Activated B cell treated with CpG ODN at 0.5 μM for 24 hours (primary cell): ENCODE measurements at places on chromosomes 4 and X. TPM values are rescaled to one million over a fixed set of nuclear protein-coding genes. Genes with fewer than 3 reads are reported as not detected.
A peak's percentile ranks its signal among the peaks of the same experiment; 100 is the strongest.

GRCh38 chr4:88960576-88960975, 96.4 kb downstream of the FAM13A start:
- no peak for DNase-seq

GRCh38 chrX:29447867-29448266, 767.5 kb upstream of the MAGEB2 start:
- DNase-seq, result no peak

DNA sequence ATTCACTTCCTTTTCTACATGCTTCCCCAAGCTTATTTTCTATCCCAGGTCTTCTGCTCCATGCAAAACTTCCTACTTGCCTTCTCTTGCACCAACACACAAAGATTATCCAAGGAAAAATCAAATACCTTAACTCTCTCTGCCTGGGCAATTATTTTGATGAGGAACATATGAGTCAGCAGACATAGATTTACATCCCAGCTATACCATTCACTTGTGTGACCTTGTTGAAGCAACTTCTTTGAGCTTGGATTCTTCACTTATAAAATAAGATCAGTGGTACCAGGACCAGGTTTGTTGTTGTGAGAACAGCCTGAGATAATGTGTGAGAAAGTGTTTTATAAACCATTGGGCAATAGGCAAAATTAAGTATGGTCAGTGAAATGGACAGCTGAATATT, 39.1 kb upstream of the TMEM192 start:
- no peak for DNase-seq

GRCh38 chrX:17735406-17735805, 1.9 kb upstream of the SCML1 start:
- DNase-seq, result no peak

- no peak for DNase-seq
These were observed 133.1 kb downstream of the KDR start for GRCh38 chr4:54992266-54992665.

Gene SPP1
- not detected in 2 replicates for total RNA-seq

- DNase-seq, result no peak
These were observed 205.2 kb upstream of the CASK start for GRCh38 chrX:42128587-42128986.

DNA sequence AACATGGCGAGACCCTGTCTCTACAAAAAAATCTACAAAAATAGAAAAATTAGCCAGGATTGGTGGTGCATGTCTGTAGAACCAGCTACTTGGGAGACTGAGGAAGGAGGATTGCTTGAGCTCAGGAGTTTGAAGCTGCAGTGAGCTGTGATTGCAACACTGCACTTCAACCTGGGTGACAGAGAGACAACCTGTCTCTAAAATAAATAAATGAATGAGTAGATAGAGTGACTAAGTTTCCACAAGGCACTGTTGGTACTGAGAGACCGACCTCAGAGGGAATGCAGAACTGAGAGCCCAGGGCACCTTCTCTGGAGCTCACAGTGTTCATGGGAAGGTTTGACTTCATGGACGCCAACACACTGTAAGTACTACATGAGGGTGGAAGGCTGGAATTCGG, 26.7 kb upstream of the ARSD start:
- no peak for DNase-seq

GRCh38 chr4:38166082-38166481, 205.9 kb downstream of the PTTG2 start:
- no peak for DNase-seq

DNA sequence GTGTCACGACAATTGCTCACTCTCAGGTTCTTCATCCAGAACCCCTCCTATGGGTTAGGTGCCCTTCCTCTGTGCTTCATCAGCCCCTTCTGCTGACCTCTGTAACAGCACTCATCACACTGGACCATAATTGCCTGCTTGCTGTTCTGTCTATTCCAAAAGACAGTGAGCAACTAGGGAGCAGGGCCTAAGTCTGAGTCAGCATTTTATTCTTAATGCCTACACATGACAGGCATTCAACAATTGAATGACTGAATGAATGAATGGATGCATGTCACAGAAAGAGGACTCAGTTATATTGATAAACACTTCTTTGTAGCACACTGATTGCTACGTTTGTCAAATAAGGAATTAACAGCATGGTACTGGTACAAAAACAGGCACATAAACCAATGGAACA, 317.0 kb downstream of the ZIC3 start:
- no peak for DNase-seq

GRCh38 chrX:118679290-118679689, 48.1 kb upstream of the IL13RA1 start:
- no peak for DNase-seq

Gene ARX
- total RNA-seq, result not detected in 2 replicates

Gene MAPK10
- 0.20 and 0.75 TPM in 2 replicates for total RNA-seq

Gene APOO
- total RNA-seq, result 14.0 and 16.6 TPM in 2 replicates

GRCh38 chrX:11535156-11535919, 130.4 kb downstream of the ARHGAP6 start:
- no peak for DNase-seq

- DNase-seq, result no peak
These were observed 29.7 kb downstream of the NEK1 start for GRCh38 chr4:169582706-169583105.

DNA sequence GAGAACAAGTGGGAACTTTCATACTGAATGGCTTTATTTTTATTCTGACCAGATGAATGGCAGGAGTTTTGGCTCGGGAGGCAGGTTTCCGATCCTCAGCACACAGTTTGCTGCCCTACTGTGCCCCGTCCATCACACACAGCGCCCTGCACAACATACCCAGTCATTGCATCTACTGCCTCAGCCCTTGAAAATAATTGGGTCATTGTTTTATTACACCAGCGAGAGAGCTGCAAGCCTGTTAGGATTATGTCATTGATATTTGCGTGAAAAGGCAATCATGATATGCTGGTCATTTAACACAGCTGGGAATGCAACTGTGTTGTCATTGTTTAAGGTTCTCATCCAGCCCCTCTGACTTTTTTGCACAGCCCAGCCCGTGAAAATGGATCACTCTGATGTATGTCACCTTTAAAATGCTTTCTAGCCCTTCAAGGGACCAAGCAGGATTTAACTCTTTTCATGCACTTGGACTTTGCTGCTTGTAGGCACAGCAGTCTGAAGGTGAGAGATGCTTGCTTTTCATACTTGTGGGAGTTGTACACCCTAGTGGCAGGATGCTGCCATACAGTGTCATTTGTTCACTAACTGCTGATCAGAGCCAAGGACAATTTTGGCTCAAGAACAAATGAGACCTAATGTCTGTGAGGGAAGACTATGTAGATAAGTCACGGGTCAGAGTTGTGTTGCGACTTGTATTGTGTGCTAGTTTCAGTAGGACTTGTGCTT, 62.3 kb downstream of the RTL9 start:
- no peak for DNase-seq

DNA sequence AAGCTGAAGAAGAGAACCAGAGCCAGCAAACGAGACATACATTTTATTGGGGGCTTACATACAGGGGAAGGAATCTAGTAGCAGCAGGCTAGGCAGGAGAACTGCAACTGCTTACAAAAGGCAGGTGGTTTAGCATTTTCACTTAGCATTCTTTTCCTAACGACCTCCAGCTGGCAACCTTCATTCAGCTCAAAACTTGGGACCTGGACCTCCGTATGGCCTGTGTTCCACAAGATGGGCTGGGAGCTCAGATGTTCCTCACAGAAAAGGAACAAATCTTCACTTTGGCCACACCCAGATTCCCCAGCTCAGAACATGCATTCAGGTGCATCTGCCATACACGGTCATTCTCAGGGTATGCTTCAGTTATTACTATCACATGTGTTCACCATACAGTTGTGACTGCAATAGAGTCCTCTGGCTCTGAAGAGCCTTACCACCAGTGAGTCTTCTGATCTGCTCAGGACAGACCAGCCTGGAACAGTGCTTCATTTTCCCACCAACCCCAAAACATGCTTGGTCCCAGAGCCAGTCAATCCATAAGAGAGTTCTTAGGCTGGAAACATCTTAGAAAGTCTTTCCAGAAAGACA, 29.6 kb upstream of the AP1AR start:
- no peak for DNase-seq

GRCh38 chrX:111445485-111445884, 33.5 kb upstream of the DCX start:
- no peak for DNase-seq

Gene XAGE1A
- not detected in 2 replicates for total RNA-seq

Gene MAP3K15
- 0.11 TPM in 1 of 2 replicates, not detected in the other for total RNA-seq

Gene LDB2
- not detected in 2 replicates for total RNA-seq

GRCh38 chr4:171721937-171722336, 91.3 kb upstream of the GALNTL6 start:
- DNase-seq, result no peak

Gene IL13RA2
- not detected in 2 replicates for total RNA-seq

Gene FREM3
- not detected in 2 replicates for total RNA-seq

GRCh38 chrX:109190542-109190941, 291.3 kb downstream of the GUCY2F start:
- DNase-seq, result no peak

DNA sequence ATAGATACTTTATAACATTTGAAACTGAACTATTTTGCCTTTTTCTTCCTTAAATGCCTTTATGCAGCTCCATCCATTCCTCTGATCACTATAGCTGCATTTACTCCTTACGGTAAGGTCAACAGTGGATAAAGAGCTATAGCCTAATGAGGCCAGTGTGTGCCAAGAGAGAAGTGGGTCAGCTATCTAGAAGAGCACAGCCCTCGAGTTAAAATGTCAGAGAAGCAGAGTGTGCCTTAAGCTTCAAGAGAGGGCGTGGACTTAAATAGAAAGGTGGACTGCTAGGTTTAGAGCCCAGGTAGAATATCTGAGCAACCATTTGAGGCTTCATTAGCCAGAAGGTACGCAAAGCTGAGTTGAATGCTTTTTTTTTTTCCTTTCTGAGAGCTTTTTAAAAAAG, 347.4 kb downstream of the BMPR1B start:
- DNase-seq, result no peak

GRCh38 chr4:79025170-79025569, 85.9 kb upstream of the PAQR3 start:
- DNase-seq, result no peak

Gene MAGIX
- 1.2 and 1.5 TPM in 2 replicates for total RNA-seq

- peak; percentile 39 for DNase-seq
These were observed 393 bp downstream of the SH3KBP1 start for GRCh38 chrX:19886883-19887531.

DNA sequence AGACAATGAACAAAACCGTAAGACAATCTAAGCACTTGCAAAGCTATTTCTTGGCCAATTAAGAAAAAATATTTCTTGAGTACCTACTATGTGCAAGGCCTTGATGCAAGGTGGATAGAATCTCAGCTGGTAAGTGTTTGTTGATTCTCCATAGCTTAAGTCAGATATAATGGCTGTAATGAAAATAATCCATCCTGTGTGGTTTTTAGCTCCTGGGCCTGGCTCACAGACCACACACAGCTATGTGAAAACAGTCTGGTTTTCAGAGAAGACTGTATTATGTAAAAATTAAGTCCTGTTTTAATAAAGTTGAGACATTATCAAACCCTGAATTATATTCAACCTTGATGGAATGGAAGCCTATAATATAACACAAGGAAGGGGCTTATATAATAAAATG, 7.8 kb upstream of the DDIT4L start:
- DNase-seq, result no peak

Gene ALB
- not detected in 2 replicates for total RNA-seq

GRCh38 chr4:93031431-93032098, 727.8 kb downstream of the GRID2 start:
- DNase-seq, result no peak

DNA sequence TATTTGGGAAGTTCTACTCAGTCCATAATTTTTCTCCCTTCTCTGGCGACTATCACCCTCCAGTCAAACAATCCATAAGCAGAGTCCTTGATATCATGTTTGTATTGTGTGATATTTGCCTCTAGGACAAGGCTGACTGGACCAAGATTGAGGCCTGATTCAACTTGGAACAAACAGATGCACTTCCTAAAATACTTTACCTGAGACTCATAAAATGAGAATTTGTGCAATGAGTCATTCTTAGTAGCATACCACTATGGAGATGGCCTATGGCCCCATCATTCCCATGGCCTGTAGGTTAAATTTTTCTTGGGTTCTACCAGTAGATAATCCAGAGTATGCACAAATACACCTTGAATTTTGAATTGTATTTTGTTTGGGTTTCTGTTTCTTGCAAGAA, 74.2 kb upstream of the DMD start:
- DNase-seq, result no peak

- no peak for DNase-seq
These were observed 1.6 kb upstream of the ASB5 start for GRCh38 chr4:176270669-176271068.

GRCh38 chr4:185542626-185543315, 7.5 kb upstream of the PDLIM3 start:
- DNase-seq, result no peak
